A549 treated with Hydrocortisone at 1 μM for 4 hours (cell line): ENCODE measurements at places on chromosomes 5 and 9. TPM values are rescaled to one million over a fixed set of nuclear protein-coding genes. Genes with fewer than 3 reads are reported as not detected.

MVB12B gene
- 5.4 to 7.8 TPM (median 6.9 TPM) in 5 replicates for total RNA-seq

RECK gene
- 5.5 to 6.3 TPM (median 6.0 TPM) in 5 replicates for total RNA-seq

STKLD1 gene
- 0.53 to 1.2 TPM (median 0.81 TPM) in 5 replicates for total RNA-seq

TRIP13 gene
- 63.2 to 73.2 TPM (median 70.6 TPM) in 5 replicates for total RNA-seq

FUT7 gene
- 0.05 to 0.08 TPM (median 0.06 TPM) in 4 of 5 replicates, not detected in the other for total RNA-seq

HTR1A gene
- total RNA-seq: not detected in 5 replicates
